ENCODE measurements at places on chromosomes 12 and 14.

GRCh38 chr12:5442251-5443006 is 10.5 kb downstream of the NTF3 start:
- DNase-seq, result peak; percentile 39

DNA sequence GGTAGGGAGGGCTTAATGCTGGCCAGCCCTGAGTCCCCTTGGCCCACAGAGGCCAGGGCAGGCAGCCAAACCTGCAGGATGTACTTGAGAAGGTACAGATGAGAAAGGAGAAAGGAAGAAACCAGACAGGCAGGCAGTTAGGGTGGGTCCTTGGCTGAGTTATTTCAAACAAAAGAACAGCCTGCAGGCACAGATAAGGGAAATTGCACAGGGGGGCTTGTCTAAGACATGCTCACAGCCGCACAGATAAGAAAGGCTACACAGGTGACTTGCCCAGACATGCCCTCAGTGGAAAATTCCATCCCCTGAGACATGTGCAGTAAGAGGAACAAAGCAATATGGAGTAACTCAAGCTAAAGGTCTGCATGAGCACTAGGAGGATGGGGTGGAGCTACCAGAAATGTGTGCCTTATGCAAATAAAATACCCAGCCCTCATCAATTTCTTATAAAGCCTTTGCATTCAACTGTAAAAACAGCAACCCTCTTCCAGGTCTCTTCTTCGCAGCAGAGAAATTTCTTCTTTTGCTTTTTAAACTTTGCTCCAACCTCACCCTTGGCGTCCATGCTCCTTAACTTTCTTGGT is 158.2 kb upstream of the RGS6 start:
- no peak for DNase-seq

GRCh38 chr12:47710278-47710677 is 4.4 kb upstream of the RPAP3 start:
- DNase-seq, result no peak

- no peak for DNase-seq
Observed at GRCh38 chr12:80498059-80498728, 54.2 kb downstream of the PTPRQ start.

- DNase-seq, result no peak
Observed at GRCh38 chr12:26226122-26226521, 30.7 kb downstream of the SSPN start.

- no peak for DNase-seq
Observed at GRCh38 chr14:61719344-61720293, 24.3 kb downstream of the HIF1A start.

DNA sequence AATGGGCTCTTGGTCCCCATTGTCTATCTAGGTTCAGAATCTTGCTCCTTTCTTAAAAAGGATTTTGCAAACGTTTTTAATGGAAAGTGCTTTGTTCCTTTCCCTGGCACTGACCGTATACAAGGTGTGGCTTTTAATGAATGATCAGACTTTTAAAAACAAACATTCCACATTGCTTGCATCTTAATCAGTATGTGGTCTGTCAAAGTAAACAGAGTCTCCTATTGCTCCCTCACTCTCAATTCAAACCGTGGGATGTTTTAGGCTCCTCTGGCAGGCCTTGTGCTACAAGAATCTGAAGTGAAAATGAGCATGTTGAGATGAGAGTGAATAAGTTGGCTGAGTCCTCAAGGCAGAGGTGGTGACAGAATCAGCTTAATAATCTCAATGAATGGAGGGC is 107.0 kb downstream of the VRK1 start:
- no peak for DNase-seq

- no peak for DNase-seq
Observed at GRCh38 chr14:31391977-31392503, 28.3 kb downstream of the HEATR5A start.

- DNase-seq, result peak; percentile 44
Observed at GRCh38 chr12:57738661-57739237, at the start of gene AGAP2. Gene AGAP2, minus strand, starts transcription at chr12:57738742. Its CDS starts 496 bp downstream, at chr12:57738246.

- DNase-seq, result no peak
Observed at GRCh38 chr12:111072299-111072698, 151.9 kb upstream of the MYL2 start.

DNA sequence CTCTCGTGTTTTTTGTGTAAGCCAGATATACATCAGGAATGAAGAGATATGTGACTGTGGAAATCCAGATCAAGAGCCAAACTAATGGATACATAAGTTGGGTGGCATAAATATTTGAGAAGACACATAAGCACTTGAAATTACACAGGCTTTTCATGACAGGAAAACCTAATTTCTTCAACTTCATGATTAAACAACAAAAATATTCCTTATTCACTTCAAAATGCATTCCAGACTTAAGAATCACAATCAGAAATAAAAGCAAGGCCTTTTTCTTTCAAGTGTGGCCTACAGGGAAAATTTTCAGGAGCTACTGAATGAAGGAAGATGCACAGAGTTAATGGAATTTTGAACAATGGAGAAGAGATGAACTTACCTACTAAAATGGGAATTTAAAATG is 515.6 kb downstream of the FOXG1 start:
- DNase-seq, result peak; percentile 29

- no peak for DNase-seq
Observed at GRCh38 chr12:65781681-65782269, 42.5 kb upstream of the HMGA2 start.

All from HT1080 (cell line).